ENCODE measurements at places on chromosomes 2 and 18.

DNA sequence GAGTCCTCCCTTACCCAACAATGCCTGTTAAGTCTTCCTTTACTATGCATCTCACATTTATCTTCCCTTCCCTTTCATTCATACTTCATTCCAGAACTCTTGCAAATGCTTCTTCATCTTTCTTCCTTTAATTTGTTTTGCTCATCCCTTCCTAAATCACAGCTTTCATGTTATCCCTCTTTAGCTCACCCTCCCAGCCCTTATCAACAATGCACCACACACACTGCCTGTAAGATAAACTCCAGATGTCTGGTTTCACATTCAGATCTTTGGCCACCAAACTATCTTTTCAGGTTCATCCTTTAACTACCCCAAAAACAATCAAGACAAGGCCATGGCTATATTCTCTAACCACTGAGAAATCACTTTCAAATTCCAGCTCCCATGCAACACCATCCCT is 3.4 kb downstream of the CCDC93 start:
- DNase-seq, result no peak

DNA sequence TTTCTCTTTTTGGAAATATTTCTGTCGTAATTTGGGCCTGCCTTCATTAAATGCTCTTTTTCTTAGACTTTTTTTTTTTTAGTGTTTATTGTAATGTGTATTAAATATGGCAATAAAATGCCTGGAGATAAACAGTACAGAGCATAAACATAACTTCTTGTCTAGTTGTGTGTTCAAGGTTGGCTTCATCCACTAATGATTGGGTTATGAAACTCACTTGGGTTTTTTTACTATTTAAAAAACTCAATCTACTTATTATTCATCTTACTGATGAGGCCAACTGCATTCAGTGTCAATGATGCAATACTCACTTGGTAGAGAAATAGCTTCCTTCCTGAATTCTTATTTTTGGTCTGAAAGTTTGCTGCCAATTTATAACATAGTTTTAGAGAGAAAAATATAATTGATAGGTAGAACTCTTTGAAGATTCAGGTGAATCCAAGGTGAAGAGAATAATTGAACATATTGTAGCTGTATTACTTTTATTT is 144.2 kb upstream of the NABP1 start:
- no peak for DNase-seq

DNA sequence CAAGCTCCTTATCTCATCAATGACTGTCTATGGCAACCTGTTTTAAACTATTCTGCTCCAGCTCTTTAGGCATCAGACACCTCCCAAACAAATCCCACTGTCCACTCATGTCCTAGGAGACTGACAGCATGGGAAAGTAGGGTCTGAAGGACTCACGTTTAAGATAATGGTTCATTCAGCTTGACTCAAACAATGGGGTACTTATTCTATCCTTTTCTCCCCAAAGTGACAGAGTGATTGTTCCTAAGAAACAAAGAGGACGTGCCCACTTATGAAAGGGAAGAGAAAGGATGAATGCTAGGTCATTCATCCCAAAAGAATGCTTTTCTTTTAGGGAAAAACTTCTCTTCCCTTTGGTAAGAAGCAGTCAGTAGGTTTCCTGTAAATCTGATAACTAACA is 41.9 kb downstream of the ALK start:
- DNase-seq, result no peak

DNA sequence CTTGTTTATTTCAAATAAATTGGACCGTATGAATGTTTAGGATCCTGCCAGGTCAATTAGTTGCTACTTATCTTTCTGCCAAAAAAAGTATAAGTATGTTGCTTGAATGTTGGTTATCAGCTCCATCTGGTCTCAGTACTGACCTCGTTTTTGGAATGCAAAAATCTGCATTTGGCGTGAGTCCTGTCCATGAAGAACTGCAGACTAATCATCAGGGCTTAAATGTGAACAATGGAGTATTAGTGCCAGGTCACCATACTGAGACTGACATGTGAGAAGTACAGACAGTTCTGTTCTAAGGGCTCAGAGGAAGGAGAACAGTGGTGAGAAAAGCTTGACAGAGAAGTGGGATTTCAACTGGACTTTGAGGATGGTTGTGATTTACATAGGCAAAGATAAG is 393.1 kb upstream of the SLC14A2 start:
- no peak for DNase-seq

DNA sequence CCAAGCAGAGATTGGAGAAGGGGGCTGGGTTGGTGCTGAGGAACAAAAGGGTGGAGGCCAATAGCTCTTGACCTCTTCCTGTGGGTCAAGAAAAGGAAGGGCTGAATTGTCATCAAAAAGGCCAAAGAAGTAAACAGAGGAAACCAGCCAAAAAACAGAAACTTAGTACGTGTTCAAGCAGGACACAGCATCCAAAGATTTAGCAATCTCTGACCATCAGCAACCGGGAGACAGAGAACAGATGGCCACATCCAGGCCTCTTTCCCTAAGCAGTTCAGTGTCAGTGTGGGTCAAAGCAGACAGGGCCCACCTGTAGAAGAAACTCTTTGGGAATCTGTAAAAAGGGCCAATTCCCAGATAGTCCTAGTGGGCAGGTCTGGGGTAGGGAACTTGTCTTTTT is 2.9 kb downstream of the DNPEP start:
- no peak for DNase-seq

DNA sequence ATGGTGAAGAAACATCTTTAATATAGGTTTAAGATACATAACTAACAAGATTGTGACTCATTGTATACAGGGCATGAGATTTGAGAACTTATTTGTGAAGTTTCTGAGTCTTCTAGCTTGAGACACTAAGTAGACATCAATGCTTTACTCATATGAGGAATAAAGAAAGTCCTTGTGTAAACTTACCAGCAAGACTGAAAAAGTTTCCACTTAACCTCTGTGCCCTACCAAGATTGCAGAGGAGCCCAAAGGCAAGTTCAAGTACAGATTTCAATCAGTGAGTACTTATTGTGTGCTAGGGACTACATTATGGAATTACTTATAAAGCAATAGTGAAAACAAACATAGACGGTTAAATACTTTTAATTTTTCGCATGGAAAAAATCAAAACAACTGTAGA is 1041.2 kb upstream of the CELF4 start:
- no peak for DNase-seq

GRCh38 chr2:143401861-143402260 is 272.6 kb downstream of the ARHGAP15 start:
- no peak for DNase-seq

GRCh38 chr2:239566995-239567568 is 166.3 kb upstream of the HDAC4 start:
- DNase-seq, result no peak

- no peak for DNase-seq
Observed at GRCh38 chr2:46716927-46717326, 198.7 kb downstream of the MCFD2 start.

- no peak for DNase-seq
Observed at GRCh38 chr2:100802066-100802465, 17.9 kb upstream of the NPAS2 start.

DNA sequence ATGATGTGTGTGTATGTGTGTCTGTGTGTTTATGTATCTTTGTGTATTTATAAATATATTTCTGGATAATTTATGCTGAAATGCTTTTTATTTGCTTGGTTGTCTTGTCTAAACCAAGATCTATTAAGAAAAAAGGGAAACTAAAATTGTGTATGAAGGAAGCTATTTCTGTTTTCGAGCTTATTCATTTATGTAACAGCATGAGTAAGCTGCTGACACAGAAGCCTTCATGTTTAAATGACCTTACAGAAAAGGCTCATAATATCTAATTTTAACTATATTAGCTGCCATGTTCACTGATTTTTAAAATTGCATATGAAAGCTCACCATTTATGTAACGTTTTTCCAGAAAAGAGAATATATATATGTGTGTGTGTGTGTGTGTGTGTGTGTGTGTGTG is 392.8 kb downstream of the PTH2R start:
- DNase-seq, result no peak

- no peak for DNase-seq
Observed at GRCh38 chr2:239278361-239278760, 122.5 kb downstream of the HDAC4 start.

DNA sequence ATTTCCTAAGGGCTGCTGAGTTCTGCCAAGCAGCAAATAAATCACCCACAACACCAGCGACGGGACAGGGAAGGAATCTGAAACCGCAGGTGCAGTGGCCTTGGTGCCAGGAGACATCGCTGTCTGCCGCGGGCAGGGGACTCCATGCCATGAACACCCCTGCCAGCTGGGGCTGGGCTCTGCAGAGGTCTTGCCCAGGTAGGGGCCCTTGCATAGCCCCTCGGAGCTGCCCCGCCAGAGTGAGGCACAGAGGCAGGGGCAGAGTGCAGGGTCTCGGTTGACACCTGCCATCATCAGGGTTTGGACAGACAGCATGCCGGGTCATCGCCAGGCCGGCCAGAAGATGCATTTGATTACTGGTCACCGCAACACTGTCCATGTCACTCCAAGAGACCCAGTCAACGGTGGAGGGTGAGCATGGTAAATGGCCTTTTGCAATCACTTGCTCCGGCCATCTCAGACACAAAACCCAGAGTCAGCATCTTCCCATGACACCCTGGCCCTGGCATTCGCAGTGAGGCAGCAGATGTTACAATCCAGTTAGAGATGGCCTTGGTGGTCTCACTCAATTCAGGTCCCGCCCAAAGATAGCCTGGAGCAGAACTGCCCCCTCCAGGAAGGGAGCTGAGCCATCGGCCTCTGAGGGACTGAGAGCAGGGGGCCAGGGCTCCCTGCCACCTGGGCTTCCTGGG is 255.4 kb downstream of the NDUFA10 start:
- no peak for DNase-seq

DNA sequence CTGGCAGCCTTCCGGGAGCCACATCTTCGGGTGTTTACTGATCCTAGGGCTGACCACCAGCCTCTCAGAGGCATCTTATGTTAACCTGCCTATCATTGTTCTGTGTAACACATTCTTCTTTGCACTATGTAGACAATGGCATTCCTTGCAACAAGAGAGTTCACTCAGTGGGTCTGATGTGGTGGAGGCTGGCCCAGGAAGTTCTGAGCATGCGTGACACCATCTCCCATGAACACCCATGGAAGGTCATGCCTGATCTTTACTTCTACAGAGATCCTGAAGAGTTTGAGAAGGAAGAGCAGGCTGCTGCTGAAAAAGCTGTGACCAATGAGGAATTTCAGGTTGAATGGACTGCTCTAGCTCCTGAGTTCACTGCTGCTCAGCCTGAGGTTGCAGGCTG is 15.3 kb upstream of the ALMS1 start:
- no peak for DNase-seq

- DNase-seq, result no peak
Observed at GRCh38 chr2:76737607-76738006, 784.6 kb downstream of the LRRTM4 start.

- no peak for DNase-seq
Observed at GRCh38 chr2:62641410-62641843, 64.1 kb upstream of the EHBP1 start.
